T-helper 2 cell treated with Interferon-gamma antibody and Interleukin-4, amounts not matched to agents 5 μg/mL and 100 μg/mL, for 36 hours (primary cell): ENCODE measurements at places on chromosomes 7 and 10.

DNA sequence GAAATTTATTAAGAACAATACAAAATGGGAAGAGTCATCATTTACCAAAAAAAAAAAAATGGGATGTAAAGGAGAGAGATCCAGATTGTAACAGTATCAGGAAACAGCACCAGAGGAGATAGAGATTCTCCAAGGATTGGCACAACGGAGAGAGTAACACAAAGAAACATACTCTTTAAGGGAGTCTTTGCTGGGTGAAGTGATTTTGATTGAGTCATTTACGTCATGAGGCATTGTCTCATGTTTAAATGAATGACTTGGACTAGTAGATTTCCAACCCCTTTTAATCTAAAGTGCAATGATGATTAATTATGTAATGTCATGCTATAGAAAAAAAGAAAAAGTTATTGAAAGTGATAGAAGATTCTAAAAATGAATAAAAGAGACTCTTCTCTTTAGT lies 68.8 kb downstream of the ITGB8 start:
- no peak for DNase-seq

GRCh38 chr7:155810770-155811559 lies 1.3 kb downstream of the SHH start:
- no peak for DNase-seq

- no peak for DNase-seq
These were observed 674.3 kb downstream of the INHBA start for GRCh38 chr7:41028580-41028979.

- no peak for DNase-seq
These were observed 34.2 kb downstream of the CTBP2 start for GRCh38 chr10:125125951-125126735.

DNA sequence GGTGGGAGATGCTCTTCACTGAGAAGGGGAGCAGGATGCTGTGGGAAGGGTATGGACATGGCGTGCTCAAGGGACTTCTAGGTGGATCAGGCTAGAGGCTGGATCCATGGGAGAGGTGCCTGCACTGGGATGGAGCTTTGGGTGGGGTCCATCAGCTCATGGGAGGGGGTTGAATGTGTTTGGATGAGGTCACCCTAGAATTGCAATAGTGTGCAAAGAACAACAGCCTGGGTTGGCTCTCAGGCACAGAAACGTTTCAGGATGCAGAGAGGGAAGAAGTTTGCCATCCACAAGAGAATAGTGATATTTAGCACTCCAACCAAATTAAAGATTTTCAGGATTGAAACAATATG lies 66.1 kb downstream of the SNX10 start:
- no peak for DNase-seq

- DNase-seq, result no peak
These were observed 516.0 kb downstream of the REEP3 start for GRCh38 chr10:64037071-64037661.

GRCh38 chr7:3321206-3321605 lies 20.2 kb downstream of the SDK1 start:
- no peak for DNase-seq

- no peak for DNase-seq
These were observed 27.3 kb downstream of the MACC1 start for GRCh38 chr7:20189852-20190251.

DNA sequence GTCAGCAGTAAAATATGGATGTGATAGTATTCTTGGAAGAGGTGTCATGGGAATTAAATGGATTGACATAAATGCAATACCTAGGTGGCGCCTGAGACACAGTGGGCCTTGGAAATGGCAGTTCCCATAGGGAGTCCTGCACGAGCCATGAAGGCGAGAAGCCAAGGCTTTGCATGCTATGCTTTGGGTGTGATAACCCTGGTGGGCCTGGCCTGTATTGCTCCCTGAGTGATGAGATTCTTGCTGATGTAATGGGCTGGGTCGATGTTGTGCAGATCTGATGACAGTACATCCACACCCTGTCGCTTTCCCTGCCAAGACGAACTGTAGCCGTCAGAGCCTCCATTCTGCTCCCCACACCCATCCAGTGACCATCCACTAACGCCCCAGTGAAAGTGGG lies 46.4 kb downstream of the CREB5 start:
- no peak for DNase-seq
